ENCODE measurements at places on chromosomes 7 and 10. TPM values are rescaled to one million over a fixed set of nuclear protein-coding genes. Genes with fewer than 3 reads are reported as not detected.

- H3K27ac ChIP-seq: no peak overlapping the region
- DNase-seq: no peak
- H3K4me1 ChIP-seq: no peaks in the 10 kb centered on the region
- H3K36me3 ChIP-seq: no peaks in the 10 kb centered on the region
Measured at GRCh38 chr7:105980645-105981396, 17.8 kb downstream of the CDHR3 start.

The GIMAP2 gene
- total RNA-seq: 6.5 TPM

The SLC29A4 gene
- total RNA-seq: 4.6 TPM

The KNDC1 gene
- total RNA-seq: 0.32 TPM

The PSD gene
- total RNA-seq: 22.5 TPM

The MEST gene
- 48.6 TPM for total RNA-seq

The GJD4 gene
- total RNA-seq: not detected

- H3K27me3 ChIP-seq: no peaks in the 10 kb centered on the region
- no peak overlapping the region for H3K4me3 ChIP-seq
- H3K27ac ChIP-seq: no peak overlapping the region
Measured at GRCh38 chr10:44244745-44245600, 139.9 kb downstream of the CXCL12 start.

DNA sequence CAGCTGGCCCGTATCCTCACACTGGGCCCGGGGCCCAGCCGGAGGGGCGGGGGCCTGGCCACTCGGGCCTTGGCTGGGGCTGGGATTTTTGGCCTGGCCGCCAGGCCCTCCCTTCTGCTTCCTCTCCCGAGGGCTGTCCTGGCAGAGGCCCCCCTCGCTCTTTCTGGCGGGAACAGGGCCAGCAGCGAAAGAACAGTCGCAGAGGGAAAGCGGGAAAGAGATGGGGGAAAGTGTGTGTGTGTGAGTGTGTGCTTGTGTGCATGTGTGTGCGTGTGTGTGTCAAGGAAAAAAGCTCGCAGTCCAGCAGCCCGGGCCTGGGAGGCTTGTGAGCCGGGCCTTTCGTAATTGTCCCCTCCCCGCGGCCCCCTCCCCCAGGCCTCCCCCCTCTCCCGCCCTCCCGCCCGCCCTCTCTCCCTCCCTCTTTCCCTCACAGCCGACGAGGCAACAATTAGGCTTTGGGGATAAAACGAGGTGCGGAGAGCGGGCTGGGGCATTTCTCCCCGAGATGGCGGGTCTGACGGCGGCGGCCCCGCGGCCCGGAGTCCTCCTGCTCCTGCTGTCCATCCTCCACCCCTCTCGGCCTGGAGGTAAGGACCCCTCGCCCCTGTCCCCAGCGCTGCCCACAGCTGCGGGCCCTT lies at the start of gene ELN:
ELN (plus strand) TSS at position 491 of the 638 bp plus-strand sequence; CDS start at position 506, 15 bp downstream.
- no peaks in the 10 kb centered on the region for H3K27me3 ChIP-seq
- peak within 1 kb of the TSS; percentile 37 for H3K27ac ChIP-seq
- H3K4me1 ChIP-seq: no peaks in the 10 kb centered on the region

All from colonic mucosa (tissue), 4 donors.